Activated naive CD4-positive, alpha-beta T cell treated with anti-CD3 and anti-CD28 coated beads, Interleukin-2, amount 50 U/mL, for 16 hours (primary cell): ENCODE measurements at places on chromosomes 6 and 20.
A peak's percentile ranks its signal among the peaks of the same experiment; 100 is the strongest.

- peak; percentile 38 for DNase-seq
Observed at GRCh38 chr20:32484225-32484957, 100.7 kb downstream of the NOL4L start.

GRCh38 chr20:19966840-19967239, 50.3 kb upstream of the NAA20 start:
- no peak for DNase-seq

DNA sequence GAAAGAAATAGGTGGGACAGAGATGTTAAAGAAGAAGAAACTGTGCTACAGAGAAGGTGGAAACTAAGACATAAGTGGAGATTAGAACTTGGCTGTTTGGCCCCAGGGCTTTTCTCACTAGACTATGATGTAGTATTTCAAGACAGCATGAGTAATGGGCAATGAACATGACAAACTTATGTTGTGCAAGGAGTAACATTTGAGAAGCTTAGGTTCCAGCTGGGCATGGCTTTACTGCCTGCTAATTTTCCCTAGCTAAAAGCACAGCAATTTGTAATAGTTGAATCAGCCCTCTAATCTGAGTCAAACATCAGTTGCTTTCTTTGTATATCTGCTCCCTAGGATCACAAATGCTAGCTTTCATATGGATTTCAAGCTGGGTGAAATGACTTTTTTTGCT, 294.3 kb upstream of the BMP2 start:
- DNase-seq: no peak

GRCh38 chr6:113857556-113858479, 673 bp downstream of the MARCKS start:
- DNase-seq: no peak

- no peak for DNase-seq
Observed at GRCh38 chr20:10718661-10719060, 44.9 kb upstream of the JAG1 start.

DNA sequence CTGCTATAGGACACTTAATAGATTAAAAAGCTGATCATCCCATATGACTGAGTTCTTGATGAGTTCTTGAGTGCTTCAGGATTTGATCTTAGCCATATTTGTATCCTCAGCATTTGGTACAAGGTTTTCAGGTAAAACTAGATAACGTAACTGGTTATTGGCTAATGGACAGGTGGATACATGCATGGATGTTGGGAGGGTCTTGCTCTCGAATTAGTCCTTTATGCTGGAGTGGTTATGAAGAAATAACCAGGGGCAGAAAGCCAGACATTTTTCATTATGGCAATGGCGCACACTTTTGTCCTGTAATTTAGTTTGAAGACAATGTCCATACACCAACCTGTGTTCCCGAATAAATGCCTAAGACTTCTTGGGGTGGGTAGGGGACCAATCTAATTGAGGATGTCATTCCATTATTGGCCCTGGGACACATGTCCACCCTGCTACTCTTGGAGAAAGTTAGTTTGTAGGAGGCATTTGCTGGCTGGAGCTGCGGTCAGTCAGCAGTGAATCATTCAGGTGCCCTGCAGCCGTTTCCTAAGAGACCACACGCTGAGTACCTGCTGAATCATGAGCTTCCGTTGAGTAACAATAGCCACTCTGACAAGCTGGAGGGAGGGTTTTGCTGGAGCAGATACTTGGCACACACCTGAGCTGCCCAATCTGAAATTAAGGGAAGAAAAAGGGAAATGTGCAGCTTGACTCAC, 194.4 kb downstream of the FOXA2 start:
- DNase-seq: no peak

DNA sequence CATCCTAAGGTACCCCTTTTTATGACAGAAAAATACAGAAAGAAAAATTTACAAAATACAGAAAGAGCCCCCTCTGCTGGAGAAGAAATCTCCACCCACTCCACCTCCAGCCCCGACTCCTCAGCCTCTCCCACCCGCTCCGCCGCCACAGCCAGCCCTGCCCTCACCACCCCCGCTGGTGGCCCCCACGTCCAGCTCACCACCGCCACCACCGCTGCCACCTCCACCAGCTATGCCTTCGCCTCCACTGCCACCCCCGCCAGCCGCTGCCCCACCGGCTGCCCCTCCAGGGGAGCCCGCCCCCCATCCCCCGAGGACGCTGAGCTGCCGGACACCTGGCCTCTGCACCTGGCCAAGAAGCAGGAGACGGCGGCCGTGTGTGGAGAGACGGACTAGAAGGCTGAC, 17.7 kb downstream of the WFDC2 start:
- no peak for DNase-seq

GRCh38 chr6:105272786-105273185, 93.0 kb upstream of the POPDC3 start:
- DNase-seq: no peak

- no peak for DNase-seq
Observed at GRCh38 chr6:112562301-112563231, 215.4 kb downstream of the RFPL4B start.

- DNase-seq: no peak
Observed at GRCh38 chr6:4801491-4802110, 25.4 kb downstream of the CDYL start.

DNA sequence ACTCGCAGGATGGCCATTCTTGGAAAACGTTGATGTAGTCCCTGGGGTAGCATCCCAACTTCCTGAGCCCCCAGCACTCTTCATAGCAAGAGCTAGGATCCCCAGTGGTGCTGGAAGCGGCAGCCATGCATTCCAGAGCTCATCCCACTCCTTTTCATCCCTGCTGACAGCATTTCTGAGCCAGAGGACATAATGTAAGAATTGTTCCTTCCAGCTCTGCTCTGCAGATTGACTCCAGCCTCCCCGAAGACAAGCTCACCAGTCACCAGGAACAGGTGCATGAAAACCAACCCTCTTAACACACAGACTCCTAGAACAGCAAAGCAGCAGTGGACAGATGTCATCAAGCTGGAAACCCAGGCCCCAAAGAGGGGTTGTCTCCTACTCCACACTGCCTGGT, 3.8 kb downstream of the SLC13A3 start:
- DNase-seq: no peak

- DNase-seq: no peak
Observed at GRCh38 chr6:14517516-14518105, 400.0 kb downstream of the CD83 start.

DNA sequence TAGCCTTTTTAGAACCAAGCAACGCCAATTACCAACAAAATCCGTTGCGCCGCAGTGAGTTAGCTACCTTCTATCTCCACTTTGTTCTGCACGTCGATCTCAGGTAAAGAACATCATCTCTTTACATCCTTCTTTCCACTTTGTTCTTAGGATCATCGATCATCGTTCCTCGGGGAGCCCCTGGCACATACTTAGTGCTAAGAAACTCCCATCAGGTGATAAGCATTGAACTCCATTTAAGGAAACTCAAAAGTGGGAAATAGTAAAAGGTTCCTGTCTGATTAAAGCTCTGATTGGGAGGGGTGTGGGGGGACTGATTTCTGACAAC, 227.0 kb upstream of the PRSS16 start:
- no peak for DNase-seq

DNA sequence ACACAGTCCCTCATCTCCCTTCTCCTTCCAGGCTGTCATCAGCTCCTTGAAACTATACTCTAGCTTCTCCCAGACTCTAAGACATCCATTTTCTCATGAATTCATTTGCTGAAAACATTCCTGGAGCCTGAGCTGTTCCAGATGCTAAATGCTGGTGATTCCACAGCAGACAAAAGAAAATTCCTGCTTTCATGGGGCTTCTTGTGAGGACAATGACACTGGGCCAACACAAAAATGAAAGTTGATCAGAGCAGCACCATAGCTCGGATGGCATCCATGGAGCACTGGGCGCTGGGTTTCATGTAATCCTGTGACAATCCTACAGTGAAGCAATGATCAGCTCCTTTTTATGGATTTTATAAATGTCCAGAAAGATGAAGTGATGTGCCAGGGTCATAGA, 47.4 kb upstream of the STX16 start:
- DNase-seq: no peak

DNA sequence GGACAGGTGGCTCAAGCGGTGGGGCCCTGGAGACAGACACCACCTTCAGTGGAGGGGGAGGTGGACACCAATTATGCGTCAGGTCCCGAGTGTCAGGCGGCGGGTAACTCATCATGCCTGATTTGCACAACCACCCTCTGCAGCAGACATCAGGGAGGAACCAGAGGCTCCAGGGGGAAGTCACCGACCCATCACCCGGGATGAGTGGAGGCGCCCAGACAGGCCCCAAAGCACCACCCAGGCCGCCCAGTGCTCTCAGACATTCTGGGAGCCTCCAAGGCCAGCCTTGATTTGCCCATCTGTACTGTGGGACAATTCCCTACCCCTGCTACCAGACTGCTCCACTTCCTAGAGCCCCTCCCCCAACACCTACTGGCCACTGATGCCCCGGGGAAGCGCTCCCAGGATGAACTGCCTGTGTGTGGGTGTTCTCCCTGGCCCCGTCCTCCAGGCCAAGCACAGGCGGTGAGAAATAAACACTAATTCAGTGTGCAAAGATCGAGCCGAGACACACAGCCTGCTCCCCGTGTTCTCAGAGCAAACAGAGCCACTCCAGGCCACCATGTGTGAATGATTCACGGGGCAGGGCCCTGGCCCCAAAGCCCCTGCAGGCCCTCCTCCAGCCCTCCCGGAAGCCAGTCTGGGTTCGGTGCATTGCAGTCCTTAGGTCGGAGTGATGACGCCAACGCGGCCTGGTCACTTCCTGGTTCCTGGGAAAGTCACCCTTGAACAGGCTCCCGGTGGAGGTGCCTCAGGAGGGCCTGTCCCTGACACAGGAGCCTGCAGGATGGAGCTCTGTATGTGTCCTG, 107.2 kb downstream of the ASXL1 start:
- no peak for DNase-seq

GRCh38 chr20:4854561-4854901, 132.8 kb downstream of the PRND start:
- DNase-seq: no peak

- DNase-seq: no peak
Observed at GRCh38 chr6:40302856-40303454, 284.2 kb downstream of the LRFN2 start.

DNA sequence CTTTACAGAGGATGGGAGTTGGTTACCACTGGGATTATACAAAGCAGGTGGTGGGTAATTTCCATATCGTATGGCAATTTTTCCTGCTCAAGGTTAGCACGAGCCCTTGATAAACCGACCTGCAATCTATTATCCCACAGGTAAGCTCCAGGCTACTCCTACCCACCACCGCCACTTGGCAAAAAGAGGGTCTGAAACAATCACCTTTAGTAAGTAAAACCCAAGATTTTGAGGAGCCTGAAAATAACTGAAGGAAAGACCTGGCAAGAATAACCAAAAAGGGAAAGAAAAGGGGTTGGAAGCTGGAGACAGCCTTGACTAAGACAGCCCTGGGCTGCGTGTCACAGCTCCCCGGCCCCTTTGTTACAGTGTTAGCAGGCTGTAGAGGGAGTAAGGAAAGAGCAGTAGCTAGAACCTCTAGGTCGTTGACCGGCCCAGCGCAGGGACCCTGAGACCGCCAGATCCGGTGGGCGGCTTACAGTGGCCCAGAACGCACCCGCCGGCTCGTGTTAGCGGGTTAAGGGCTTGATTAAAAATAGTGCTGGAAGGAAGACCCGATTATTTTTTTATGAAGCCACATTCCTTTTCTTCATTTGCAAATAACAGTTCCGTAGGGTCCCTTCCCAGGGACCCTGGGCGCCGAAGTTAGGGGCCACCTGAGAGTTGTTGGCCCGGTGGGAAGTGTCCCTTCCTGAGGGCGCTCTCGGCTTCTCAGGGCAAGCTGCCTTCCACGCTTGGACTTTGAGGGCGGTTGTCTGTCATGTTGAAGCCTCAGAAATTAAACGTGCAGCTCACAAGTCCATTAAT, 30.5 kb downstream of the TFAP2B start:
- no peak for DNase-seq

- no peak for DNase-seq
Observed at GRCh38 chr20:59405226-59406200, 105.1 kb downstream of the EDN3 start.

DNA sequence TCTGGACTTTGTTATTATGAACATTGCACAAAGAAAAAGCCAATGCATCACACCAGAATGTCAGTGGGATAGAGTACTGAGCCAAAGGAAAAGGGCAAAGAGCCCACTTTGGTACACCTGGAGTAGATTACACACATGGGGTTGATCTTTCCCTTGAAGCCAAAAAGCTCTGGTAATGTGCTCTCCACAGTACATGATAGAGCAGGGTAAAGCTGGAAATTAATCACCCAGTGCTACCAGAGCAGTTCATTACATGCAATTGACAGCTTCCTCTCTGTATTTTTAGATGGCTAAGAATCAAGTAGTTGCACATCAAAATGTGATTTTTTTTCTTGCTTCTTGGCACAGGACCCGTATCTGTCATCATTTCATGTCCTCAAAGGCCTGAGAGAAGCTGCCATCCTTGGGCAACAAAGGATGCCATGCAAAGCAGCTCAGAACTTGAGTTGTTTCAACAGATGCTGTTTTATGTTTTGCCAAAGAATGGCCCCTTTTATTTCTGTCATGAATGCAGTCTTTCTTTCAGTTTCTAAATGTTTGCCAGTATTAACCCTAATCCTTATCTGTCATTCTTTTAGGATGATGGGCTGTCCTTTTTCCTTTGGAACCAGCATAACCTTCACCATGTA, 88.1 kb downstream of the HDGFL1 start:
- DNase-seq: no peak

GRCh38 chr6:105226598-105227294, 46.9 kb upstream of the POPDC3 start:
- no peak for DNase-seq

DNA sequence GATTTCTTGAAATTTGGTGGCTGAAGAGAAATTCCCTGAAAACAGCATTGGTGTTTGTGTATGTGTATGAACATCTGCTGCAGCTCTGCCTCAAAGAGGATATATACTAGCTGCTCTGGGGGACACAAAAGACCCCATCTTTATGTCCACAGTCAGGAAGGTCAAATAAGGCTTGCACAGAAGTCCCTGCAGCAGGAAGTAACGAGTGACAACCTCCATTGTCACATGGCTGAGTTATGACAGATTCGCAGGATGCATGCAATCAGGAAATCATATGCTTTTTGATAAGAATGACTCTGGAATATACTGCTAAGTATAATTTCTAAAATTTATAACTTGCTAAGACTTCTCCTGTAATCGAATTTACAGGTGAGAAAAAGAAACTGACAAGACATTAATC, 225.9 kb upstream of the CST7 start:
- DNase-seq: no peak

- DNase-seq: no peak
Observed at GRCh38 chr6:151493804-151494234, at the start of gene CCDC170. TSS of gene CCDC170 (plus strand) at chr6:151494017. CDS start at chr6:151494129, 112 bp downstream.

DNA sequence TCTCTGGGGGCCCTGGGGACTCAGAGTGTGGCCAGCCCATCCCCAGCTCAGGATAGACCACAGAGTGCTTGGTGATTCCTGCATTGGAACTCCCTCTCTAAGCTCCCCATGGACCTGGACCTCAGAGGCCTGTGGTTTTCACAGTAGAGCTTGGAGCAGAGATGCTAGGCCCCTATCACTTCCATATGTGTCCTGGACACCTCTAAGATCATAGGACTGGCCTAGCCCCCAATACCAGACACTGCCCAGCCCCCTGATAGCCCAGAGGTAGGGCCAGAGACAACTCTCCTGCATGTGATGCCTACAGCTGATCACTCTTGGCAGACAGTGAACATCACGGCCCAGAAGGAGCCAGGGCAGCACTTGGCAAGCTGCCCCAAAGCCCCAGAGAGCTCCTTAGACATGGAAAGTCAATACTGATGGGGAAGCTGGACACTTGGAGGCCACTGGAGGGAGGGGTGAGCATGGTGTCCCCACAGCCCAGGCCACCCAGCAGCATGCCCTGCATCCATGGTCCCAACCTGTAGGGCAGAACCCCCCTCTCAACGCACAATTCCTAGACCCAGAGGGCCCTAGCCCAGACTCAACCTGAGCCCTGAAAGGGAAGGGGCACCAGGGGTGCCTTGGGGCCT, 27.1 kb downstream of the UBD start:
- no peak for DNase-seq

GRCh38 chr6:167129562-167129961, 6.7 kb downstream of the CCR6 start:
- DNase-seq: no peak
